ENCODE measurements at places on chromosomes 2 and 18.
A peak's percentile ranks its signal among the peaks of the same experiment; 100 is the strongest.

DNA sequence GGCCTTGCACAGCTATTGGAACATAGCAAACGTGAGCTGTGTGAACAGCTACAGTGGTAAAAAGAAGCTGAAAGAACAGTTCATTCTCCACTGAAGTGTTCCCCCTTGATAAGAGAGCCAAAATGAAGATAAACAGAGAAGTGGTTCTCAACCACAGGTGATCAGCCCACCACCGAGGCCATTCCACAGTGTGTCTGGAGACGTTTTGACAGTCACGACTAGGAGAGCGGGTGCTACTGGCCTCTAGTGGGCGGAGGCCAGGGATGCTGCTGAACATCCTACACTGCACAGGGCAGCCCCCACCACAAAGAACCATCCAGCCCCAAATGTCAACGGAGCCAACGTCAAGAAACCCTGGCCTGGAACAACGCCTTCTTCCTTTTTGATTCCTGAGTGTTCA, 38.4 kb downstream of the ADCY3 start:
- DNase-seq: no peak

DNA sequence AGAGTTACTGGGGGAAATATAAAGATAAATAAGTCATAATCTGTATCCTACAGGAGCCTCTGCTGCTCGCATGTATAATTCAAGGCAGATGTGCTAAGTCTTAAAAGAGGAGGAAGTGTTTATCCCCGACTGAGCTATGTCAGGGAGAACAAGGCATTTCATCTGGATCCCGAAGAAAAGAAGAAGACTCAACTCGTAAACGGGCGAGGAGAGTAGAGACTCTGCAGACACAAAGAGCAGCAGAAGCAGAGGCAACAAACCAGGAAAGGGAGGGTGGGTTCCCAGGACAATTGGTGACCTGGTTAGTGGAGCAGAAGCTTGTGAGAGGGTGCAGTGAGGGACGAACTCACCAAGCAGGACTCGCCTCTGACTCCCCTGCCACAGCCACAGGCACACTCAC, 368.6 kb downstream of the EIPR1 start:
- no peak for DNase-seq

GRCh38 chr2:227876300-227876801, 4.9 kb downstream of the DAW1 start:
- peak; percentile 55 for DNase-seq

GRCh38 chr2:160381425-160381951, 112.1 kb downstream of the RBMS1 start:
- DNase-seq: no peak

DNA sequence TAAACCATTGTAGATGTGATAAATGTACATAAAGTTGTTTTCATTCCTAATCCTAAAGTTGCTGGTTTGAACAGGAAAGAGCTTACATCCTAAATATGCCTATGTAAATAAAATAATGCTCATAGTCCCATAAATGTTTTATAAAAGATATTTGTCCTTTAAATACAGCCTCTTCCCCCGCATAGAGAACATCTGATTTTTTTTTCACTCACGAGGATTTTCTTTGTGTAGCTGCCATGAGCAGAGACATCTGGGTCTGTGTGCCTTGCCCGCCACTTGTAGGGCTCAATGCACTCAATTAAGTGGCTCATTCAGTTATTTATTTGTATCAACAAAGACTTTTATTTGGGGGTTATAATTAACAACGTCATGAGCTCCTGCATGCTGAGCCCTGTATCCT, 72.8 kb downstream of the SOWAHC start:
- no peak for DNase-seq

DNA sequence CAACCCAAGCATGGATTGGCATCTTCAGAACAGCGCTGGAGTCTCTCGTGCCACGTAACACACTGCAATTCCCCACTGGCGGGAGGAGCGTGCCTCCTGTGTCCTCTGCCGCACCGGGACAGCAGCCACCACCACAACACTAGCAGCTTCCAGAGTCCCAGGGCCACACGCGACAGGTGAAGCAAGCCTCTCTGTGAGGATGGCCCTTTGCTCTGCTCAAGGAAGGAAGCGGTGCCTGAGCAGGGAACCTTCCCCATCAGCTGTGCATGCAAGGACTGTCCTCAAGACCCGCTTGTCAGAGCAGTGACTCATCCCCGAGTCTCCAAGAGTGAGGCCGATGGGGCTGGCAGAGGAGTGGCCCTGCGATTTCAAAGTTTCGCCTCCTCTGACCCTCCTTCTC, 44.0 kb downstream of the TTC32 start:
- DNase-seq: no peak

DNA sequence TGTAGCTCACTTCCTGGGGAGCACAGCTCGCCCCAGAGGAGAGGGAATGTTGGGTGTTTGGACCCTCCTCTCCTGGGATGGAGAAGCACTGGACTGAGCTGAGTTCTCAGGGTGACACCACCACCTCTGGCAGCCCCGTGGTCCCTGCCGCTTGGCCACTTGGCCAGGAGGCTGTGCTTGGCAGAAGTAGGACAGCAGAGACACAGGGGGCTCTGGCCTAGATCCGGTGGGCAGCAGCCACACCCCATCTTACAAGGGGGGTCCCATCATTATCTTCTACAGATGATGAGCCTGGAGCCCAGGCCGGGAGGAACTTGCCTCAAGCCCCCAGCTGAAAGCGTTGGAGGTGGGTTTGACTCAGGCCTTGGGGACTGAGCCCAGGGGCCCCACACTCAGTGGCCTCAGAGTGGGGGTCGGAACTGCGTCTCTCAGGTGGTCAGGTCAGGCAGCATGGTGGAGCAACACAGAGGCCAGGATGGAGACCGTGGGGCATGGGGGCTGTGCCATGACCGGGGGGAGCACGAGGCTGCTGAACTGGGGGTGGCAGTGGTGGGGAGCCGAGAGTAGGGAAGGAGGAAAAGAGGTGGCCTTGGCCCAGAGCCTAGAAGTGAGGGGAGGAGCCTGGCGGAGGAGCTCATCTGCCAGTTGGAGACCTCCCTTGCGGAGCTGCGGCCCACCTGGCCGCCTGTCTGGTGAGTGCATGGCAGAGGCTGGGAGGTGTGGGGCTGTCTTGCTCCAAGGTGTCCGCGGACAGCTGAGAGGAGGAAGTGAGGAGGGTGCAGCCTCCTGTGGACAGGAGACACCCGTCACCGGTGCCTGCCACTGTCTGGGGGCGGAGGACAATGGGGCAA, 63.6 kb upstream of the HDAC4 start:
- no peak for DNase-seq
